ENCODE measurements at places on chromosomes 6 and 20. TPM values are rescaled to one million over a fixed set of nuclear protein-coding genes. Genes with fewer than 3 reads are reported as not detected.

GRCh38 chr6:7273709-7274108, 39.3 kb downstream of the SSR1 start:
- no peak overlapping the region for H3K27ac ChIP-seq
- DNase-seq = no peak
- no peaks in the 10 kb centered on the region for H3K36me3 ChIP-seq
- no peak overlapping the region for H3K4me3 ChIP-seq

GRCh38 chr6:103027271-103027931, 1633.9 kb downstream of the GRIK2 start:
- no peaks in the 10 kb centered on the region for H3K4me1 ChIP-seq
- H3K27ac ChIP-seq = no peak overlapping the region
- no peaks in the 10 kb centered on the region for H3K27me3 ChIP-seq

GRCh38 chr6:82178759-82179112, 68.8 kb downstream of the IBTK start:
- H3K27ac ChIP-seq = no peak overlapping the region
- no peak for DNase-seq
- peaks cover 93% of the 10 kb centered on the region for H3K36me3 ChIP-seq
- H3K4me3 ChIP-seq = no peak overlapping the region
- no peaks in the 10 kb centered on the region for H3K27me3 ChIP-seq

- no peaks in the 10 kb centered on the region for H3K27me3 ChIP-seq
- peak overlapping the region; percentile 45 for H3K27ac ChIP-seq
- H3K4me1 ChIP-seq = peaks cover 77% of the 10 kb centered on the region
These were observed 41.4 kb downstream of the DTNBP1 start for GRCh38 chr6:15621203-15622044.

GRCh38 chr20:3744806-3745685, 12.6 kb downstream of the HSPA12B start:
- peak; percentile 88 for DNase-seq
- H3K4me3 ChIP-seq = no peak overlapping the region
- H3K27ac ChIP-seq = peak overlapping the region; percentile 45

DNA sequence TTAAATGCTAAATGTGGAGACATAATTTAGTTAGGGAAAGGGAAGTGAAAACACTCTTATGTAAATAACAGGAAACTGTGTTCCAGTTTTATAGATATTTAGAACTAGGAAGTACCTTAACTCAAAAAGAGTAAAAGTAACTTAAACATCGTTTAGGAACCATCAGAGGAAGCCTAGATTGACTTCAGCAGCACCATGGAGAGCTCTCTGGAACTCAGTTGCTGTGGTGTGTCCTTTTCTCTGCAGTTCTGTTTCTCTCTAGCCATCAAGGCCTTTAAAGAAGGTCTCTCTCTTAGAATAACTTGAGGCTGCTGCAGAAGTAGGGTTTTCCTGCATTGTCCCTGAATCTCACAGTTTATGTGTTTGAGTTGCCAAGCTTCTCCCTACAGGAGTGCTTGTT, 26.9 kb downstream of the CLVS2 start:
- no peaks in the 10 kb centered on the region for H3K36me3 ChIP-seq
- H3K27me3 ChIP-seq = no peaks in the 10 kb centered on the region
- DNase-seq = no peak
- no peak overlapping the region for H3K4me3 ChIP-seq

DNA sequence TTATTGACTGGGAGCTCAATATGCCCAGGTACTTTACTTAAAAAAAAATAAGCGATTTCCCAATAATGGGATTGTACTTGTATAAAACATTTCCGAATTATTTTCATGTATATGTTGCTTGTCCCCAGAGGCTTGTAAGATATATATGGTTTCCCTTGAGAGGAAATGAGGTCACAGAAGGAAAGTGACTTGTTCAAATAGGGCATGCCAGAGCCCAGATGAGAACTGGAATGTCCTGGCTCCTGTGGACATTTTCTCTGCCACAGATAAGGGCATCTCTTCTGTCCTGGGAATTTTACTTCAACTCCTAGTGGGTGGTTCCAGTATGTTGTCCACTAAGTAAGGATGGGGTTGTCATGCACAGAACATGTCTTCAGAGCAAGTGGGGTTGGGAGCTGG, 63.0 kb downstream of the LYRM2 start:
- no peaks in the 10 kb centered on the region for H3K4me1 ChIP-seq
- no peaks in the 10 kb centered on the region for H3K27me3 ChIP-seq
- no peak overlapping the region for H3K4me3 ChIP-seq
- no peaks in the 10 kb centered on the region for H3K36me3 ChIP-seq

DNA sequence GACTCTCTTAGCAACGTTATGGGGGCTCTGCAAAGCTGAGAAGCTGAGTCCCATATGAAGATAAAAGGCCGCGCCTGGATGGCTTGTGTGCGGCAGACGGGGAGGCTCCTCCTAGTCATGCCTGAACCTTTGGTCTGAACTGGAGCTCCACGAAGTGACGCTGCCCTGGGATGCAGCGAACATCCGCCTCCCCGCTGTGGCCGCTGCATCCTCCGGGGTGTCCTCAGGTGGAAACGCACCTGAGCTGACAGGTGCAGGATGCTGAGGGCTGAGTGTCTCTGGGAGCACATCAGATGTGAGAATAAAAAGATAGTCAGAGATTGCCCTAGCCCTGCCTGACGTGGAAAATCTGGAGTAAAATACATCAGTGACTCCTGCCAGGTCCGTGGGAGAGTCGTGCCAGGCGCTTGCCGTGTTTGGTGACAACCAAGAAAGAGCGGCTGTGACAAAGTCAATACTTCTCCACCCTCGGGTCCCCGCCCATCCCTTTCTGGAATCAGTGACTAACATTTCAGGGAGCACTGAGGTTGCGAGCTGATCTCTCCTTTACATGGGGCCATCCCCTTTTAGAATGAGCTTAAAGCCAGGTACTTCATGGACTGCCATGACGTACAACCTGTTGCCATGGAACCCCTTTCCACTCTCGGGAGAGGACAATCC, 162.8 kb upstream of the AFDN start:
- DNase-seq = peak; percentile 60
- H3K36me3 ChIP-seq = no peaks in the 10 kb centered on the region
- no peaks in the 10 kb centered on the region for H3K27me3 ChIP-seq
- H3K4me3 ChIP-seq = no peak overlapping the region
- H3K4me1 ChIP-seq = no peaks in the 10 kb centered on the region

The DNMT3B gene
- 0.38 TPM for polyA plus RNA-seq

GRCh38 chr20:3706774-3707507, 5.5 kb downstream of the SIGLEC1 start:
- no peak overlapping the region for H3K27ac ChIP-seq
- no peaks in the 10 kb centered on the region for H3K36me3 ChIP-seq
- no peaks in the 10 kb centered on the region for H3K27me3 ChIP-seq

DNA sequence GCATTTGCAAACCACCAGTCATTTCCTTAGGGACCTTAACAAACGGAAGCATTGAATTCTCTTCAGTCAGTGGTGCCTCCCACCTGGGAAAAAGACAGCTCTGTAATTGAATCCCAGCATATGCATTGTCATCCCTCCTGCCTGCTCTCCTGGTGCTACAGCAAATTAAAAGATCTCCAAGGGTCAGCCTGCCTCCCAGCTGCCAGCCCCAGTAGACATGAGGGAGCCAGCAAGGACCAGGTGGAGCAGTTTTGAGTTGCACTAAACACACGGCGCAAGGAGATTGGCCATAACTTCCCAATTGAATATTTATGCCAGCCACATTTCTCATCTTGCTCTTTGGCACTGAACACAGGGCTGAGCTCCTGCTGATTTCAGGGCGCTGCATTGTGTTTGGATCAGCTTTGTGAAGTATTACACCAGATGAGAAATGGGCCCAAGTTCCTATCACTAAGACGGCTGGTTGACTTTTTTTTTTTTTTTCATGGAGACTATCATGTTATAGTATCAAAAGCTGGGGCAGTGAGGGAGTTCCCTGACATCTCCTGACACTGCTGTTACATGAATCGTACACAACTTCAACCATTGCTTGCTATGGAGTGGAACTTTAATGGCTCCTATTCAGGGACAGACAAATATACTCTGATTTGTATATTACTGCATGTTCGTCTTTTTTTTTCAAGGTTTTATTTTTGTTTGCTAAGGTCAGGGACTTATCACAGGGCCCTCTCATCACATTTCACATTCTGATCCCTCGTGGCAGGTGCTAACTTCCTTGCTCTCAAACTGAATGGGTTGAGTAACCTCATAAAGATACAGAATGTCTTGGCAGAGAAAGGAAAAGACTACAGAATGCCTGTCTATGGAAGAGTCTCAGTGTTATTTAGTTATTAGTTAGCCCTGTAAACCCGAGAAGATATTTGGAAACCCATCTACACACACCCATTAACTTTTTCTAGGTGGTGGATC, 191.1 kb downstream of the EYA4 start:
- no peak for DNase-seq
- H3K27ac ChIP-seq = no peak overlapping the region
- H3K4me1 ChIP-seq = no peaks in the 10 kb centered on the region
- H3K27me3 ChIP-seq = no peaks in the 10 kb centered on the region

DNA sequence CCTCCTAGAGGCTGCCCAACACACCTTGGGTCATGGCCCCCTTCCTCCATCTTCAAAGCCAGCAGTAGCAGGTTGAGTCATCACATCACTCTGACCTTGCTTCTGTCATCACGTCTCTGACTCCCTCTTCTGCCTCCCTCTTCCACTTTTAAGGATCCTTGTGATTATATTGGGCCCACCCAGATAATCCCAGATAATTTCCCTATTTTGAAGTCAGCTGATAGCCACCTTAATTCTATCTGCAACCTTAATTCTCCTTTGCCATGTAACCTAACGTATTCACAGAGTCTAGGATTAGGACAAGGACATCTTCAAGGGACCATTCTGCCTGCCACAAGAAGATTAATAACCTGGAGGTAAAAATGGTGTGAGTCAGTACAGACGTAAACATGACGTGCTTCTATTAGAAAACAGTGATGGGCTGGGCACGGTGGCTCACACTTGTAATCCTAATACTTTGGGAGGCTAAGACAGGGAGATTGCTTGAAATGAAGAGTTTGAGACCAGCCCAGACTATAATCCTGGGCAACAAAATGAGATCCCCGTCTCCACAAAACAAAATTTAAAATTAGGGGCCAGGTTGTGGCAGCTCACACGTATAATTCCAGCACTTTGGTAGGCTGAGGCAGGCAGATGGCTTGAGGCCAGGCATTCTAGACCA, 3.3 kb downstream of the ZSWIM3 start:
- H3K27ac ChIP-seq = no peak overlapping the region
- peaks cover 17% of the 10 kb centered on the region for H3K4me1 ChIP-seq
- no peaks in the 10 kb centered on the region for H3K27me3 ChIP-seq
- no peak overlapping the region for H3K4me3 ChIP-seq
- DNase-seq = no peak
- H3K36me3 ChIP-seq = no peaks in the 10 kb centered on the region

- H3K36me3 ChIP-seq = no peaks in the 10 kb centered on the region
- H3K4me1 ChIP-seq = no peaks in the 10 kb centered on the region
- no peak for DNase-seq
- H3K27ac ChIP-seq = no peak overlapping the region
- H3K27me3 ChIP-seq = no peaks in the 10 kb centered on the region
These were observed 656.8 kb upstream of the CHD6 start for GRCh38 chr20:42274986-42275385.

The ADGRB3 gene
- 0.23 TPM for polyA plus RNA-seq

DNA sequence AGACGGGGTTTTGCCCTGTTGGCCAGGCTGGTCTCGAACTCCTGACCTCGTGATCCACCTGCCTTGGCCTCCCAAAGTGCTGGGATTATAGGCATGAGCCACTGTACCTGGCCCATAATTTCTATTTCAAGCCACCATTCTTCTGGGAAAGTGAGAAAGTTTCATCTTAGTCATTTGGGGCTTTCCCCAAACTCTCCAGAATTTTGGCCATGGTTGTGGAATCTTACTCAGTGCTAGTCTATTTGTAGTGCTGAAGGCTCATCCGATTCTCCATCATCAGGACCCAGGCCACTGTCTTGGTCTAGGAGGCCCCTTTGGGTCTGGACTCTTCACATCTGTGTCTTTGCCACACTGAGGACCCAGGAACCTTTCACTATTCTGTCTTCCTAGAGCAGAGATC, 164.9 kb downstream of the EYA2 start:
- no peak overlapping the region for H3K27ac ChIP-seq
- H3K4me1 ChIP-seq = no peaks in the 10 kb centered on the region
- H3K27me3 ChIP-seq = no peaks in the 10 kb centered on the region
- no peak overlapping the region for H3K4me3 ChIP-seq
- DNase-seq = no peak

The DNAH8 gene
- polyA plus RNA-seq = 0.20 TPM

The SRMS gene
- 0.19 TPM for polyA plus RNA-seq
